AG04449 (cell line): ENCODE measurements at places on chromosomes 16 and 17.

DNA sequence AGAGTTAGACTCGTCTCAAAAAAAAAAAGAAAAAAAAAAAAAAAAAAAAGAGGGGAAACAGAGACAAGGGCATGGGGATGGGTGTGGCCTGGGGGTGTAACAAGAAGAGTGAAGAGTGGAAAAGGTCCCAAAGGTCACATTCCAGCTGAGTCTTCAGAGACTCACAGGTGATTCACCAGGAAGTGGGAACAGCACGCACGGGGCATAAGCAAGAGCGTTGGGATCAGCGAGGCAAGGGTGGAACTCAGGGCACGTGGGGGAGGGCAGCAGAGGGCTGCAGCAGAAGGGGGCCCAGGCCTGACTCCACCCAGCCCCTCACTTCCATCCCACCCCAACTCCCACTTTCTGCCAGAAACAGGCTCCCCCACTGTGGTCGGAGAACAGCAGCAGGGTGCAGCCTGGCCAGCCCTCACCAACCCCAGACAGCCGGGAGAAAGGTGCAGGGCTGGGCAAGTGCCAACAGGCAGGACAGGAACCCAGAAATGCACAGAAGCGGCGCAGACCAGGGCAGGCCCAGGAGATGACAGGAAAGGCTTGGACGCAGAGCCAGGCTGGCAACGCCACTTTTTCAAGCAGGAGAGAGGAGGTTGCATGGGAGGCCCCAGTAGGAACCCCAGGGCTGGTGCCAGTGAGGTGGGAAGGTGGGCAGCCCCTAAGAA is 3.3 kb downstream of the MEAK7 start:
- no peak for DNase-seq

DNA sequence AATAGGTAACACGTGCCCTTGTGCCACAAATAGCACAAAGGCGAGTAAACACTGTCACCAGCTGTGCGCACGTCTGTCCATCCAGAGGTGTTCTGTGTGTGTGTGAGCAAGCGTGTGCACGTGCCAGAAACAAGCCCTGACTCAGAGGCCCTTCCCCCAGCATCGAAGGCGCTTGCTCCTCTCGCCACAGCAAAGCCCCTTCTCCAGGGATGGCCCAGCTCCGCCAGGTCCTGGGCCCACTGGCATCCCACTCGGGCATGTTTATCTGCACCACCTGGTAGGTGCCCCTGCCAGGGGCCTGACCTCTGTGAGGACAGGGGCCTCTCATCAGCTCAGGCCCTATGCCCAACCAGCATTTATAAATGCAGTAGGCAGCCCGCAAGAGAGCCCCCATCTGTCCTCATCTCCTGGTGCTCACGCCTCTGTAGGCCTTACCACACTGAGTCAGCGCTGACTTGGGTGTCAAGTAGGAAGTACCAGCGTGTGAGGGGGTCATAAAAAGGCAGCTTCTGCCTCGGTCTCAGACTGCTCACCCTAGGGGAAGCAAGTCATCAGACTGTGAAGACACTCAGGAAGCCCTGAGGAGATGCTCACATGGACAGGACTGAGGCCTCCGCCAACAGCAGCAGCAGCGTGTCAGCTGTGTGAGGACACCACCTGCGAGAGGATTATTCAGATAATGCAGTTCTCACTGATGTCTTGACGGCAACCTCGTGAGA is 10.8 kb downstream of the TMEM235 start:
- no peak for DNase-seq

GRCh38 chr16:5490499-5490898 is 392.9 kb upstream of the EEF2KMT start:
- no peak for DNase-seq

- no peak for DNase-seq
These were observed 3.1 kb upstream of the SKAP1 start for GRCh38 chr17:48432820-48433775.

GRCh38 chr16:57993897-57994296 is 6.6 kb downstream of the ZNF319 start:
- DNase-seq = no peak

DNA sequence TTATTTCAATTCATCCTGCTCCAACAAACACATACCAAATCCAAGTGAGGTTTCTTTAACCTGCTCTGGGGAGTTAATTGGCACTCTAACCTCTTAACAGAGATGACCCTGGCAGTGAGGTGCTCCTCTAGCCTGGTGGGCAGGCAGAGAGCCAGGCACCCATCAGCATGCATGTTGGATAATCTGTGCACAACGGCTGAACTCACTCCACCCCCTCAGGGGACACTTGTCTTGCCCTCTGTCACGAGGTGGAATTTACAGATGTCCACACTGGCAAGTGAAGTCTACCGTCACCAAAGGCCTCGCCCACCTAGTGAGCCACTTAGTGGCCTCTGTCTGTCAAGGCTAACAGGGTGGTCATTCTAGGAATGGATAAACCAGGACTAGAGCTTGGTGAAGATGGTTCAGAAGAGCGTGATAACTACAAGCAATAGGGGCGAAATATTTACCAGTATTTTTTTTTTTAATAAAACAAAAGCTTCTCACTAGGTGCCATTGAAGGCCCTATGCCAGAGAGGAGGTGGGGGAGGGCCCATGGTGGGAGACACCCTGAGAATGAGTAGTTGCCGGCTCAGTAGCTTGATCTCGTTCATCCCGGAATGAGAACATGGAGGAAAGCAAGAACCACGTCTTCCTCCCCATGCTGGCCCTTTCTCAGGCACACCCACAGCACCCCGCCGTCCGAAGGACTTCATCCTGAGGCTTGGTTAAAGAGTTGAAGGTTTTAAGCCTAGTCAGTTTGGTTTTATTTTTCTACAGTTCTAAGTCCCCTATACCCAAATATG is 25.2 kb downstream of the PLD6 start:
- DNase-seq = no peak

DNA sequence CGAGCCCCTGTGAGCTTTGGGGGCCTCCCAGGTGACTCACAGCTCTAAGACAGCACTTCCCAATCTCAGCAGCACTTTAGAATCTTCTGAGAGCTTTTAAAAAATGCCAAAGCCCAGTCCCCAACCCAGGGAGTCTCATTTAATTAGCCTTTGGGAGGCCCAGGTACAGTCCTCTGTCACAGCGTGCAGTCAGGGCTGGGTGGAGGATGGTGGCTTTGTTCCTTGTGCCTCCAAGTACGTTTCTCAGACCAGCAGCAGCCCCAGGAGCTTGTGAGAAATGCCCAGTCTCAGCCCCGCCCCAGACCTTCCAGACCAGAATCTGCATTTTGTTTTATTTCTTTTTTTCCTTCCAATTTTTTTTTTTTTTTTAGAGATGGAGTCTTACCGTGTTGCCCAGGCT is 27.4 kb upstream of the CMIP start:
- no peak for DNase-seq

DNA sequence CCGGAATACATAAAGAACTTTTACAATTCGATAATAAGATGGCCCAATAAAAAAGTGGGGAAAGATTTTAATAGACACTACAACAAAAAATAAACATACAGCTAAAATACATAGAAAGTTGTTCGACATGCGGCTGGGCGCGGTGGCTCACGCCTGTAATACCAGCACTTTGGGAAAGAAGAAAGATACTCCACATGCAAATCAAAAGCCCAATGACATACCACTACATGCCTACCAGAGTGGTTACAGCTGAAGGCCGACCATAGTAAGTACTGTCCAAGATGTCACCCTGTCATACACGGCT is 9.3 kb downstream of the PRCD start:
- no peak for DNase-seq
